Activated CD4-positive, alpha-beta T cell treated with anti-CD3 and anti-CD28 coated beads for 1 hour (primary cell): ENCODE measurements at places on chromosomes 13 and 19.

DNA sequence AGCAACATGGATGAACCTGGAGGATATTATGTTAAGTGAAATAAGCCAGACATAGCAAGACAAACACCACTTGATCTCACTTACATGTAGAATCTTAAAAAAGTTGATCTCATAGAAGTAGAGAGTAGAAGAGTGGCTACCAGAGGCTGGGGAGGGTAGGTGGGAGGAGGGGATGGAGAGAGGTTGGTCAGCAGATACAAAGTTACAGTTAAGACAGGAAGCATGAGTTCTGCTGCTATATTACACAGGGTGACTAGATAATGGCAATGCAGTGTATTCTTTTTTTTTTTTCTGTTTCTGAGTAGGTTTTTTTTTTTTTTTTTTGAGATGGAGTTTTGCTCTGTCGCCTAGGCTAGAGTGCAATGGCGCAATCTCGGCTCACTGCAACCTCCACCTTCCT lies 15.2 kb upstream of the THSD1 start:
- DNase-seq, result no peak

GRCh38 chr19:33299051-33299688 lies 3.2 kb downstream of the CEBPA start:
- DNase-seq, result no peak

GRCh38 chr13:84137292-84137691 lies 255.0 kb upstream of the SLITRK1 start:
- DNase-seq, result no peak

DNA sequence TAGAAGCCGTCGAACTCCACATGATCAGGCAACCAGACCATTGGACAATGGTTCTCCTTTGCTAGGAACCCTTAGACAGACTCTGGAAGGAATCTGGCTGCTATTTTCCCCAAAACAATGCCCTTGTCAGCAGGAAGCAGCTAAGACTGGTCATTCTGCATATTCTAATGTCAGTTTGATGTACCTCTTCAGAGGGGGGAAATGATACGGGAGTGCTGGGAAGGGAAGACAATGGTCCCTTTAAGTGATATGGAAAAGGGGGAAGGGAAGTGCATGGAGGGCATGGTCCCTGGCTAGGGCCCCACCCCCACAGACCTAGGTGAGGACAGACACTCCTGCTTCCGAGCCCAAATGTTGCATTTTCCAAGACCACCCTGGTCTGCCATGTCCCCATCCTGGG lies 389.0 kb upstream of the SLITRK6 start:
- no peak for DNase-seq

DNA sequence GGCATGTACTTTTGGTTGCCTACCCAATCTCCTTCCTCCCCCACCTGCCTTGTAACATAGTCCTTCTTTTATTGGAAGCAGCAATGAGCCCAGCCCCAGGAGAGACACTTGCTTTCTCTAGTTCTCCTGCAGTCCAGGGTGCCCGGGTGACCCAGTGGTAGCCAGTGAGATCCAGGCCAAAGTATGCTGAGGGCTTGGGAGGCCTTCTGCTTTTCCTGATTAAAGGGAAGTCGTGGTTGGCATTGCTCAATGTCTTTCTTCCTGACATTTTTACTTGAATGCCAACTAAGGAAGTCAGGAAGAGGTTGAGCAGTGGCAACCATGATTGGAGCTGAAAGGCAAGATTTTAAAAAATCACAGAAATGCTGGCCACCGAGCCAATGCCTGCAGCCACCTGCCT lies 25.7 kb downstream of the CNMD start:
- DNase-seq, result no peak

- DNase-seq, result peak; percentile 7
These were observed 427 bp downstream of the ZNF160 start for GRCh38 chr19:53102756-53103233.

DNA sequence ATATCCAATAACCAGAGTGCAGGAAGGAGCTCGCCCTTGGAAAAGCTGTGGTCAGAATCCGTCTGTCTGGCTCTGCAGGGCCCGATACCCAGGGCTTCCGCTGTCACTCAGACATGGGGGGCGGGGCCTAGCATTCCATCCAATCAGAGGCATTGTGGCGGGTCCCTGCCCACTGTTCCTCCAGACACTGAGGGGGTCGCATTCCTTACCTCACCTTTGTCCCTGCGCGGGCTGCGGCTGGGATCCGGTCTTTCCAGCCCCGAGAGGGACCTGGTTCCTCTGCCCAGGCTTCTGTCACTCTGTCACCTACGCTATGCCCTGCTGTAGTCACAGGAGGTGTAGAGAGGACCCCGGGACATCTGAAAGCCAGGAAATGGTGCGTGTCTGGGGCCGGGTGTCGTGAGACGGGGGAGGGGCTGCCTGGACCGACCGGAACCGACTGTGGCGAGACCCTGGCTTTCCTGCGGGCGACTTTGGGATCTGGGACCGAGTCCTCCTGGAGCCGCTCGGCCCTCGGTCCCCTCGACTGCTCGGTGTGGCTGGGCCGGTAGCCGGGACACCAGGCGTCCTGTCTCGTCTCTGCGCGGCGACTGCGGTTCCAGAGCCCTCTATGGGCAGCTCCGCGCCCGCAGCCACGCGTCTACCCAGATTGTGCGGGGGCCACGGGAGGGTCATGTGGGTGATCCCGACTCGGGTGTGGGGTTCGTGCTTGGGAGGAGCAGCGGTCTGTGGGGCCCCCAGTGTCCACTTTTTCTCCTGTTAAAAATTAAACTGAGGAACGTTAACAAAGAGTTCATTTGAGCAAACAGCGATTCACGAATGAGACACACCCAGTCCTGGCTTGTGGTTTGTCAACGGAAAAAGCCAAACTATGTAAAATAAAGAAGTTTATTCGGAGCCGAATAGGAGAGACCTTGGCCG lies at the start of gene ZNF69:
Gene ZNF69 (plus strand): TSS at position 172 of the 921 bp plus-strand sequence. CDS start 142 bp downstream, at position 314.
- DNase-seq, result peak; percentile 40

DNA sequence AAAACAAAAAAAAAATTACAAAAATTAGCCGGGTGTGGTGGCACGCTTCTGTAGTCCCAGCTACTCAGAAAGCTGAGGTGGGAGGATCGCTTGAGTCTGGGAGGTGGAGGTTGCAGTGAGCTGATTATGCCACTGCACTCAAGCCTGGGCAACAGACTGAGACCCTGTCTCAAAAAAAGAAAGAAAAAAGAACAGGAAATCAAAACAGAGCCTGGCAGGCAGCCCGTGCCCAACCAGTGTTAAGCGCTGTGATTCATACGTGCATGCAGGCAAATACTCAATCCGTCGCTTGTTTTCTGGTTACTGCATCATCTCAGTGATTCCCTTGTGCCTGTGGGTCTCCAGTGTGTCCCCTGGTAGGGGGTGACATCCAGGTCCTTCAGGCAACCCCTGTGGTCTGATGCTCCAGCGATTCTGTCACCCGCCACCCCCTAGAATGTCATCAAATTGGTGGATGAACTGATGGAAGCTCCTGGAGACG lies 18.1 kb downstream of the DDX39A start:
- DNase-seq, result no peak

DNA sequence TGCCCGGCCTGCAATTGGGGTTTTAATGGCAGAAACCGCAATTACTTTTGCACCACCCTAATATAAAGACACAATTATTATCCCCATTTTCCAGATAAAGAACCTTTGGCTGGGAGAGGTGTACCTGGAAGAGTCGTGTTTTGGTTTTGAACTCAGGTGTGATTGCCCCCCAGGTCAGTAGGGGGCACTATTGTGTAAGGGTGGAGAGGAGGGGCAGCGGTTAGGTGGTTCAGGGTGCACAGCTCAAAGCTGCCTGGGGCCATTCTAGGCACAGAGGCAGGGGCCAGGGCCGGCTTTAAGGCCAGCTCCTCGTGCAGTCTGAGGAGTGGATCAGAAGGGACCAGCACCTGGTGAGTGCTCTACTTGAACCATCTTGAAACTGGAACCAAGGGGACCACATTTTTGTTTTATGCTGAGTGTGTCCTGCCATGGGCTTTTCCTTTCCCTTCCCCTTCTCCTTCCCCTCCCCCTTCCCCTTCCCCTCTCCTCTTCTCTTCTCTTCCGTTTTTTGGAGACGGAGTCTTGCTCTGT lies 5.8 kb upstream of the FCGRT start:
- peak; percentile 67 for DNase-seq

- DNase-seq, result no peak
These were observed 286.6 kb downstream of the PCDH20 start for GRCh38 chr13:61128850-61129645.

GRCh38 chr19:35044317-35045117 lies 3.0 kb downstream of the HPN start:
- DNase-seq, result peak; percentile 31

DNA sequence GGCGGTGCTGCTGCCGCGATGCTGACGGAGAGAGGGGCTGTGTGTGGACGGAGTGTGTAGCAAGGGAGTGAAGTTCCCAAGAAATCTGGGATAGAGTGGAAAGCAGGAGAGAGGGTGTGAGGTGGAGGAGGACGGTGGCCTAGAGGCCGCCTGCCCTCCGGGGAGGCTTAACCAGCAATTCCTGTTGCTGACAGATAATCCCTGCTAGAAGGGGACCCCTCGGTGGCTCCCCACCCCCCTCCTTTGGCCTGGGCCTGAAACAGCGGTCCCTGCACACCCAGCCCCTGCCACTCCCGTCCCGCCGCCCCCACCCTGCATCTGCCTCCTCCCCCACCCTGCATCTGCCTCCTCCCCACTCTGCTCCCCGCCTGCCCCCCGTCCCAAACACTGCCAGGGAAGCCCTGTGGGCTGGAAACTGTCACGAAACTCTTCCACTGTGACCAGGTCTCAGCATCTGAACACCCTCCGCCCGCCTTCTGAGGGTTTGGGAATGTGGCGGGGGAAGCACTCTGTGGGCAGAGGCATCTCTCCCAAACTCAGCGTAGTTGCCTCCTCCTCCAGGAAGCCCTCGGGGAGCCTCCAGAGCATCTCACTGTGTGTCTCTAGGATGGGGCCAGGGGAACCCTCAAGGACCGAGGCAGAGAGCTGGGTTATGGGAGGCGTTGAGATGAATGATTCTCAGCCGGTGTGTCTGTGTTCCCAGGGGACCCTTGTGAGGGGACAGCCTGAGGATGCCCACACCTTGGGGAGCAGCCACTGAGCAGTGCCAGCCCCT lies 17.1 kb upstream of the MATK start:
- DNase-seq, result no peak

DNA sequence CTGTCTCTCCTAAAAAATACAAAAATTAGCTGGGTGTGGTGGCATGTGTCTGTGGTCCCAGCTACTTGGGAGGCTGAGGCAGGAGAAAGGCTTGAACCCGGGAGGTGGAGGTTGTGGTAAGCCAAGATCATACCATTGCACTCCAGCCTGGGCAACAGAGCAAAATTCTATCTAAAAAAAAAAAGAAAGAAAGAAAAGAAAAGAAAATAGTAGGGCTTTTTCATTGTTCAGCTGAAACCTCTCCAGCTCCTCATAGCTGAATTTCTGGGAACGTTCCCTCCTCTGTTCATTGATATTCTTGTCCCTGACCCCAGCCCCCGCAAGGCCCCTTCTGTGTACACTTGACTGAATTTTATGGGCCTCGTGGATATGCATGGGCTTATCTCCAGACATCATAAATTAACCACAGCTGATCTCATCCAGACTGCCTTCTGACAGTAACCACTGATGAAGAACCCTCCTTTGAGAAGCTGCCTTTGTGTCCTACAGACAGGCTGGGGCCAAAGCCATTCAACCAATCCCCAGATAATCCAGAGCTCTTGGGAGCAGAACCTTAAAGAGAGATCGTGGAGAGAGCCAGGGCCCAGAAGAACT lies at the start of gene ELSPBP1:
Gene ELSPBP1 (plus strand): TSS at position 424 of the 594 bp plus-strand sequence. CDS start 14,036 bp downstream, outside the sequence.
- DNase-seq, result no peak

- no peak for DNase-seq
These were observed 18.1 kb downstream of the DHRS12 start for GRCh38 chr13:51785712-51786424.

GRCh38 chr19:58033741-58034476 lies at the start of gene ZSCAN1:
Gene ZSCAN1, plus strand, starts transcription at chr19:58034025. Its CDS starts 3,812 bp downstream, at chr19:58037837.
- no peak for DNase-seq

DNA sequence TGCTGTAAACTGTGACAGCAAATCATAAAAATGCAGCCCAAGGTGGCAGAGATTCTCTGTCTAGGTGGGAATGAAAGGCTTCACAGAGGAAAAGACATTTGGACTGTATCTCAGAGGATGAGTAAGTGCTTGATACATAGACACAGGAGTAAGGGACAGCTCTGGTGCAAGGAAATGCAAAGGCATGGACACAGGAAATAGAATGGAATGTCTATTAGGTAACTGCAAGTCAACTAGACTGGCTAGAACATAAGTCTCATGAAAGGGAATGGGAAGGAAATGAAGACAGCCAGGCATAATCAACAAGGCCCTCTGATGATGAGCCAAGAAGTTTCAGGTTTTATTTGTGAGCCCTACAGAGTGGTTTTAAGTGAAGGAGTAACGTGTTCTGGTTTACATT lies 321.7 kb downstream of the SUCLA2 start:
- DNase-seq, result no peak

- no peak for DNase-seq
These were observed 933 bp downstream of the TFPT start for GRCh38 chr19:54114340-54115108.

GRCh38 chr13:106277484-106278154 lies 257.8 kb downstream of the EFNB2 start:
- DNase-seq, result no peak

DNA sequence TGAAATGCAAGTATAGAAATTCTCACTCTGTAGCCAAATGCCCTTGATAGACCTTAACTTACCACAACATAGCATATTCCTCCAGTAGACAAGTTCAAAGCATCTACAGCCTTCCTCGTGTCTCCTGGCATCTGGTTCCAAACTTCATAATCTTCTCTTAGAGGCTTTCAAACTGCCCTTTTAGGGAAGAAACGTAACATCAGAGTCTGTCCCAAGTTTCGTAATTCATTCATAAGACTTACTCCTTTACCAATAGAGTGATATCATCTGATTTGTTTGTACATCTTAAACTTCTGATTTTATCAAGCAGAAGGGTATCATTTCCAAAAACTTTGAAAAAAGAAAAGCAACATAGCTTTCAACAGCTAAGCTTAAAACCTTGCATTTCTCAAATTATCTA lies 137.4 kb downstream of the SPRY2 start:
- no peak for DNase-seq

DNA sequence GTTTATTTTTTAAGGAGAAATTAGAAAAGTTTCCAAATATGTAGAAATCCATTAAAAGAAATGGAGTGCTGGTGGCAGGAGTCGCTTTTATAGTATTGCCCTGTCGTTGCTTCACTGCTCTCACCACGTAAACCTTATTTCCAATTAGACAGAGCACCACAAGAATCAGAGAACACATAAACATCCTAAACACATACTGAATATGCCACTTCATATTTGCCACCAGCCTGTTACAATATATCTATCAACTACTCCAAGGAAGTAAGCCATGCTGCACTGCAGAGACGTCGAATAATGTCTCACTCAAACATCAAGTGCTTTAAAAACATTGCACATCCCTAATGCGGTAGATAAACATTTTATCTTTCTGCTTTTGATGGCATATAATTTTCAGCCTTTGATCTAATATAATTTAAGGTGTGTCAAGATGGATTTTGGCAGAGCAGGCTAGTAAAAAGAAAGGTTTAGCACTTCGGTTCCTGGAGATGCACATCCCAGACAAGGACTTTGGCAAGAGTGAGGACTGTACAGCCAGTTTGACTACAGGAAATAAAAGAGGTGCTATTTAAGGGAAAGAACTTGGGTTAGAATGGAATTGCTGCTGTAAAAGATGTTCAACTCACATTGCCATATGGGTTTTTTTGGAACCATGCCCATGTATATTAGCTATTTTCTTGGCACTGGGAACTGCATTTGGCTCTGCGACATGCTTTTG lies 932.3 kb downstream of the EFNB2 start:
- DNase-seq, result no peak

- DNase-seq, result no peak
These were observed 28.4 kb downstream of the RASA3 start for GRCh38 chr13:114103801-114104654.

- DNase-seq, result no peak
These were observed 69.5 kb upstream of the FNDC3A start for GRCh38 chr13:48906200-48906599.

- DNase-seq, result no peak
These were observed 14.4 kb downstream of the NAXD start for GRCh38 chr13:110629735-110630134.

GRCh38 chr13:112703449-112704284 lies 13.8 kb downstream of the ATP11A start:
- no peak for DNase-seq
